ENCODE measurements at places on chromosomes 13 and 19.

- DNase-seq = peak; percentile 1
Observed at GRCh38 chr13:69324090-69324886, 783.3 kb upstream of the ATXN8OS start.

DNA sequence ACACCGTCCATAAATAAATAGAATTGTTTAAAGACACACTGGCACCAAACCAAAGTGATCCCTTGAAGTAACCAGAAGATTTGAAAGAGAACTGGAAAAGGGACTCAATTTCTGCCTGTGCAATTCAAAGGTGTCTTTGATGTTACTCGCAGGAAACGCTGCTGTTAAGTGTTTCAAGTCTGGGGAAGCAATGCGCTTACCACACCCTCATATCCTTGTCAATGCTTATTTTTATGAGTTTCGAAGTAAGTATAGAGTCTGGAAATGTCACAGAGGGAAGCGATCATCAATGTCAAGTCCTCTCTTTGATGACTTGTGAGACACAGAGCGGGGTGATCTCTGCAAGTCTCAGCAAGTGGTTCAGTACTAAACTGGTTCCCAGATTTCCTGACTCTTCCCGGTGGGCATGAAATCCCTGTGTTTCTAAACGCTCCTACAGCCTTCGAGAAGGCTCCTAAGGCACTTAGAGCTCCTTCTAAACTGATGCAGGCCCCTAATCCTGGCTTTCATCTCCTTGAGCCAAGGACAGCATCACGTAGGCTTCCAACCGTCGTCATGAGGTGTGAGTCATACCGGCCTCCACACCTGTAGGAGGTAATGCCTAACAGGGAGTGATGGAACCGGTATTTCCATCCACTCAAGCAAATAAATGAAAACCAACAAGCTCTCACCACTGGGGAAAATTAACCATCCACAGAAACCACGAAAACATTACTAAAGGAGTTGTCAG lies 22.8 kb downstream of the SYDE1 start:
- no peak for DNase-seq

- DNase-seq = no peak
Observed at GRCh38 chr13:29817604-29818378, 32.6 kb downstream of the UBL3 start.

DNA sequence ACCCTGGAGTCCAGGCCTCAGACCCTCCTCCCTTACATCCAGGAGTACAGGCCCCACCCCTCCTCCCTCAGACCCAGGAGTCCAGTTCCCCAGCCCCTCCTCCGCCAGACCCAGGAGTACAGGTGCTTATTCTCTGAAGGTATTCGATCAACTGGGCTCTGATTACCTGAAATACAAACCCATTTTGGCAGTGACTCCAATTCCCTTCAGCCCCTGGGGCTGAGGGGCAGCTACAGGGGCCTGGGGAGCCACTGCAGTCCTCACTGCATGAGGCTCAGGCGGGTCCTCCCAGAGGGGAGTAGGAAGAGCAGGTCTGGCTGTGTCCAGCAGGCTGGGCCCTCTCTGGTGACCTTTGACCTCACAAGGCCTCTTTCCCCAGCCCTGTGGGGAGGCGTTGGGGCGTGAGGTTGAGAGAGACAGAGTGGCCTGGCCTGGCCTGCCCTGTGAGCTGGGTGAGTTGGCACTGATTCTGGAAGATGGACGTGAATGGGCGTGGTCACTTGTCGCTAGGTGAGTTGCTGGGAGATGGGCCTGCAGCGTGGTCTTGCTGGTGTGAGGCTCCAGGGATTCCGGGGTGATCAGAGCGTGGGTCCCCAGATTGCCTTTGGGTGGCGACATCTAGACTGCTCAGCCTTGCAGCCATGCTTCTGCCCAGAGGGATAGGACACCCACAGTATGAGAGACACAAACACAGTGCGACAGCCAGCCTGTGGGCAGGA lies 3.1 kb downstream of the BCAT2 start:
- peak; percentile 48 for DNase-seq

GRCh38 chr13:68719815-68720214 lies 1387.8 kb upstream of the ATXN8OS start:
- no peak for DNase-seq

- no peak for DNase-seq
Observed at GRCh38 chr19:17123041-17123440, 47.5 kb downstream of the MYO9B start.

GRCh38 chr13:34172048-34172447 lies 354.1 kb downstream of the RFC3 start:
- DNase-seq = no peak

- no peak for DNase-seq
Observed at GRCh38 chr13:45915686-45916439, 64.3 kb upstream of the SIAH3 start.

GRCh38 chr19:31397308-31397707 lies 48.1 kb upstream of the TSHZ3 start:
- DNase-seq = no peak

DNA sequence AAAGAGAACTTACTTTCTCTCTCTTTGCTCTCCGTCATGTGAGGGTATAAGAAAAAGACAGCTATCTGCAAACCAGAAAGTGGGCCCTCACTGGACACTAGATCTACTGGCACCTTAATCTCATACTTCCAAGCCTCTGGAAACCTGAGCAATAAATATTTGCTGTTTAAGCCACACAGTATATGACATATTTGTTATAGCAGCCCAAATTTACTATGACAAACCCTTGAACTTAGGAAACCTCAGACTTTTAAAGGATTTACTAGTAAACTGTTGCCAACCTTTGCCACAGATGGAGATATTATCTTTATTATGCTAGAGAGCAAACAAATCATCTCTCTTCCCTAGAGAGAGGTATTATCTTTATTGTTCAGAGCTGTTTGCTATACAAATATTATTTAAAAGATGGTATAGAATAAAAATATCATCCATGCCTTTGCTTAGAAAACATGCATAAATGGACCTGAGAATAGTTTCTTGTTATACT lies 1446.1 kb downstream of the SLITRK1 start:
- no peak for DNase-seq

GRCh38 chr13:42420304-42420703 lies 148.4 kb downstream of the AKAP11 start:
- no peak for DNase-seq

GRCh38 chr13:66513728-66514127 lies 716.4 kb downstream of the PCDH9 start:
- no peak for DNase-seq

GRCh38 chr19:34127684-34128189 lies 44.6 kb upstream of the LSM14A start:
- no peak for DNase-seq

GRCh38 chr13:95626768-95627167 lies 17.7 kb downstream of the DZIP1 start:
- no peak for DNase-seq

All from erythroblast (primary cell).